Articular chondrocyte of knee joint (primary cell): ENCODE measurements at places on chromosomes 6 and 20. TPM values are rescaled to one million over a fixed set of nuclear protein-coding genes. Genes with fewer than 3 reads are reported as not detected.

The TFEB gene
- 4.4 and 4.5 TPM in 2 replicates for total RNA-seq

The HEY2 gene
- 0.26 and 0.86 TPM in 2 replicates for total RNA-seq

The PNPLA1 gene
- total RNA-seq = 0.22 TPM in 1 of 2 replicates, not detected in the other

The BPI gene
- total RNA-seq = not detected in 2 replicates

The HLA-DOA gene
- total RNA-seq = 0.11 TPM in 1 of 2 replicates, not detected in the other

The GPR6 gene
- total RNA-seq = not detected in 2 replicates

The GRM1 gene
- 0.22 and 0.26 TPM in 2 replicates for total RNA-seq

The MYLK2 gene
- 0.11 and 0.13 TPM in 2 replicates for total RNA-seq

The IMPG1 gene
- total RNA-seq = not detected in 2 replicates

The TRIM38 gene
- total RNA-seq = 21.7 and 22.0 TPM in 2 replicates

The RAB44 gene
- under 0.01 and 0.13 TPM in 2 replicates for total RNA-seq

The MAFB gene
- total RNA-seq = 32.5 and 32.9 TPM in 2 replicates

The RSPH4A gene
- 0.13 and 0.22 TPM in 2 replicates for total RNA-seq

The SLC44A4 gene
- total RNA-seq = 0.22 TPM in 1 of 2 replicates, not detected in the other

The KCNK16 gene
- not detected in 2 replicates for total RNA-seq
